ENCODE measurements at places on chromosomes 1 and 21.

DNA sequence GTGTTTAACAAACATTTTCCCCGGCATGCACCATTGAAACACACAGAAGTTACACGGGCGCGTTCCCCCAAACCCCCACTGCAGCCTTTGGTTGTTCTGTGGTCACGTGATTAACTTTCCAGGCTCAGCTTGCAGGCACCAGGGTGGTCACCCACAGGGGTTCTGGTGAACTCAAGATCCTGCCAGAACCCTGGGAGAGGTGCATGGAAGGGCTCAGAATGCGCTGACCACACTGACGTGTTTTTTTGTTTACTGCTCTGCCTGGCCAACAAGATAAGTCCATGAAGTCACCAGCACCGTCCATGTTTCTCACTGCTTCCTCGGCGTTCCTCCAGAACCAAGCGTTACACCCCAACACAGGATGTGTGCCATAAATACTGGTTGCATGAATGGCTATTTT lies 229.5 kb upstream of the VAMP3 start:
- no peak for DNase-seq

DNA sequence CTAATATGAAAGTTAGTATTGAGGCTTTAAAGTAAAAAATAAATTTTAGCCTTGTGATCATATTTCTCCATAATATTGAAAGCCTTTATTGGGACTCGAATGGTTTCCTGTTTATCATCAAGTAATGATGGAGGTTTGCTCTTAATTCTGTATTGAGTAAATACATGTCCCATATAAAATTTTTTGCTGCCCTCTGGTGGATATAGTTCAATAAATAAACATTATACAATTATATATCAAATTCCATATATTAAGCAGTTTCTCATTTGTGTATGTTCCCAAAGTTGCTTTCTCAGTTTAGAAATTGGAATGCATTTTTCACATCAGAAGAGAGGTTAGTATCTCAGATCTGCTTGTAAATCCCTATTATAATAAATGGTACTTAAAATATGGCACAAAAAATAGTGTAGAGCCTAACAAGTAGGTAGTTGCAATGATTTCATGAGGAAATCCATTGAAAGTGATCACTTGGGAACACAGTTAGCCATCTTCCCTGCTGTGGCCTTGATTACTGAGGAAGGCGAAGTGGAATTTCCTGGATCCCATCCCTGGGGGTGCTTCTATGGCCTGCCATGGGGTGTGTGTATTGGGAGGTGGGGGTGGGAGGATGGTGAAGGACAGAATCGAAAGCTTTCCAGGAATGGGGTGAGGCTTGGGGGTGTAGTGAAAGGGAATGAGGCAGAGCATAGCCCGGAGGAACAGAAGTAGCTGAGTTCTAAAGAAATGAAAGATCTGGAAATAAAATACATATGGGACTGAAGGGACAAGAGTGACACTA lies 84.1 kb upstream of the C21orf91 start:
- peak; percentile 2 for DNase-seq

GRCh38 chr1:186330758-186331157 lies 44.3 kb downstream of the TPR start:
- no peak for DNase-seq

DNA sequence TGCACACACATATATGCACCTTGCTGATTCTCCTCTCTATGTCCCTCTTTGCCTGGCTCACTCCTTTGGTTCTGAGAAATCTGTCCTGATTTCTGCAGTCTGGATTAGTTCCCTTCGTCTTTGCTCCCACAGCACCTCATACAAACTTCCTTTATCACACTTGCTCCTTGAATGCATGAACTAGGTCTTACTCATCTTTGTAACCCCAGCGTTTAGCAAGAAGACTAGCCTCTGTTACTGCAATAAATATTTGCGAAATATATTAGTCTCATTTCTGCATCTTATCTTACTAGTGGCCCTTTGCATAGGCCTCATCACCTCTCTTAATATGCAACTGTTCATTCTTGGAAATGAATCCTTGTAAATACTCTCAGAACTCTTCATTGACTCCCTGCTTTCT lies 11.4 kb downstream of the SMYD2 start:
- no peak for DNase-seq

DNA sequence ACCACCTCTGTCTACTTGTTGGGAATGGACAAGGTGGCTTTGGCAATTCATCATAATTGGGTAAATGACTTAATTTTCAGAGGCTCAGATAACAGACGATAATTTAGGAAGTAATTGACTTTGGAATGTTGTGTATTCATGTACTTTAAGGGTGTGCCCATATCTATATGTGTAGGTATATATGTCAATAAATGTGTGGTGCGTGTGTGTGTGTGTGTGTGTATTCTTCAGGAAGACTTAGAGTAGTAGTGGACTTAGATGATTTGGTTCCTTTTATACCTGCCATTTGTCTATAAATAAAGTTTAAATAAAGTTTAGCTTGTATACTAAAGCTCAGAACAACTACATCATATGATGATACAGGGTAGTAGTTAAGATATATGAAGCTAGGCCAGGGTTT lies 20.0 kb upstream of the JUN start:
- DNase-seq = no peak

Measured in NCI-H774 (cell line).